ENCODE measurements at places on chromosomes 12 and 14.

- DNase-seq, result peak; percentile 69
Measured at GRCh38 chr12:43151441-43151981, 400.5 kb downstream of the ADAMTS20 start.

- no peak for DNase-seq
Measured at GRCh38 chr12:52618216-52618615, at the start of gene KRT73. KRT73 (minus strand) TSS chr12:52618559; CDS start chr12:52618524, 35 bp downstream.

DNA sequence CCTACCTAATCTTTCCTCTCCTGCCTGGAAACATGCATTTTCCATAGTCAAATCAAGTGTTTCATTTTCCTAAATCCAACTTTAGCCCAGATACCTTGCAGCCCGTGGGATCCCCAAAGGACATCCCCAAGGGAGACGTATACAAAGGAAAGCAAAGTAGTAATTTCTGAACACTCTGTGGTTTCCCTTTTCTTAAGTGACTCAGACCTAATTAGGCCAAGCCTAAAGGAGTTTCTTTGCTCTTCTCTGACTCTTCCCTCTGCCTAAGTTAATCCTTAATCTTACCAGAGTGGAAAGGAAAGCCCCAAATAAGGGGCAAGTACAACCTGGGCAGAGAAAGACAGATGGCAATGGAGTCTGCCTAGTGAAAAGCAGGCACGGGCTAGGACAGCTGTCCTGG is 250.3 kb downstream of the SPTSSA start:
- no peak for DNase-seq

DNA sequence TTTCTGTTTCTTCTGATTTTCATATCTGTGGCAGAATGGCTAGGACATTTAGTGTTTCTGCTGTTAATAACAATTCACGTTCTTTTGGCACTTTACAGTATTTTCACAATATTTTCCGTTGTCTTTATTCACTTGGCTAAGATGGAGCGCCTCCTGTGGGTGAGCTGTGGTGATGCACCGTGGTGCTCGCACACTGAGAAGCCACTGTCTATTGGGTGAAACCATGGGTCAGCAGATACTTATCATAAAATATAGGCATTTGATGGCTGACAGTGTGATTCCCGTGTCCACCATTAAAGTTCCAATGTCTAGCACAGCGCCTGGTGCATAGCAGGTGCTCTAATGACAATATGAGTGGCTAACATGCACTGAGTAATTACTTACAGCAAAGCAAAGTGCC is 141.8 kb downstream of the VRK1 start:
- DNase-seq, result no peak

GRCh38 chr12:49636979-49637755 is 13.8 kb downstream of the PRPF40B start:
- peak; percentile 67 for DNase-seq

DNA sequence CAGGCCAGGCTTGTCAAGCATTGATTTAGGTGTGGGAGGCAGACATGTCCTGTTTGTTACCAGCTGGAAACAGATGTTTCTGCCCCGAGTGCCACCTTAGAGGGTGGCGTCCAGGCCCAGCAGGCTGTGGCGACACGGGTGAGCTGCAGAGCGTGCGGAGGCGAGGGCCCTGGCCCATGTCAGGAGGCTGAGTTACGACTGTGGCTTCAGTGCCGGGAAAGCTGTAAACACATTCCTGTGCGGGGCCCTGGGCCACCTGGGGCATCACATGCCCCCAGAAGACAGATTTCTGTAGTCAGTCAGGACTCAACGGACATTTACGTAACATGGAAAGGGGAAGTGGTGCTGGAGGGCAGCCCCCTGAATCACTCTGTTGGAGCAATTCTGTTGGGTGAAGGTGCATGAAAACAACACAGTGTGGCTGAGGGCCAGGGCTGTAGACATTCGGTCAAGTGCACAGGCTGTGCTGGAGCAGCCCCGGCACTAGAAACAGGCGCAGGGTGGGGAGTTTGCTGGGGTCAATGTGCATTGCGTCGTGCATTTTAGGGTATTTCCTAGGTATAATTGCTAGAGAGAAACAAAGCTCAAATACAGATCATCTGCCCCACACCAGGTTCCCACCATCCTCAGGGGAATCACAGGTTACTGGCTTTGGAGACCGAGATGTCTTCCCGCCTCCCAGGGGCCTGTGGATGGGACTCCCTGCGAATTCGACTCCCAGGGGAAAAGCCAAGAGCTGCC is 291.8 kb downstream of the TMEM121 start:
- DNase-seq, result no peak

- no peak for DNase-seq
Measured at GRCh38 chr12:121224591-121224990, 14.7 kb downstream of the P2RX4 start.

DNA sequence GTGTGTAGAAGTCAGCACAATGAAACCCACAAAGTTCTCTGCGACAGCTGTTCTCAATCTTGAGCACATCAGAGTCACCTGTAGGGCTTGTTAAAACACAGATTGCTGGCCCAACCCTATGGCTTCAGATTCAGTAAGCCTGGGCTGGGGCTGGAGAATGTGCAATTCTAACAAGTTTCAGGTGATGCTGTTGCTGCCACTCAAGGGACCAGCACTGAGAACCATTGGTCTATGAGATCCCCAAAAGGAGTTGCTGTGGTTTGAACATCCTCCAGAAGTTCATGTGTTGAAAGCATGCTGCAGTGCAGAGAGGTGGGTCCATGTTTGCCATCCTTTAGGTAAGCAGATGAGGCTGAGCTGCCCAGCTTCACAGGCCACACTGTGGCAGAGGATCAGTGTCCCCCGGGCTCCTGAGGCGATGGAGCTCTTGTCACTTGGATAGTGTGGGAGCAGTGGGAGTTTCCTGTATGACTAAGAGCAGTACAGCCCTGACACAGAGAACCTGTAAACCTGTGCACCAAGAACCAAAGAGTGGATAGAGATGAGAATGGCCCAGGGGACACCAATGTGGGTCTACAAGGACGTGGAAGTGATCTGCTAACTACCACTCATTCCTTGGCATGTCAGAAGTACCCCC is 8.0 kb upstream of the RTRAF start:
- DNase-seq, result no peak

DNA sequence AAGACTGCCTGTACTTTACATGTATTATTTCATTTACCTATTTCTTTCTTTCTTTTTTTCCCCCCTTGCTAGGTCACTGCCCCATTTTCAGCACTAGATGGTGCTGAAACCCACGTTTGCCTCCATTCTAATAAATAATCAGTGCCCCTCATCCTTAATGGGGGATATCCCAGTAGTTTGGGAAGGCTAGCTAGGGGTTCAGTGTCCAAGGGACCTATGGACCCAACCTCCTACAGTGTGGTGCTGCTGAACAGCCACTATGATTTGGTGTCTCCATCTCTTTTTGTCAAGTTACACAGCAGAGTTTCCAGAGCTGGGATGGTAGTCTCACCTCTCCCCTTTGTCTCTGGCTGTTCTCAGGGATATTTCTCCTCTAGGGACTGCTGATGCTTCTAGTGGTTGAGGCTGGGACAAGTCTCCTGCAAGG is 6.5 kb upstream of the HCFC2 start:
- no peak for DNase-seq

GRCh38 chr14:94129758-94130414 is 482 bp upstream of the IFI27L2 start:
- peak; percentile 41 for DNase-seq

DNA sequence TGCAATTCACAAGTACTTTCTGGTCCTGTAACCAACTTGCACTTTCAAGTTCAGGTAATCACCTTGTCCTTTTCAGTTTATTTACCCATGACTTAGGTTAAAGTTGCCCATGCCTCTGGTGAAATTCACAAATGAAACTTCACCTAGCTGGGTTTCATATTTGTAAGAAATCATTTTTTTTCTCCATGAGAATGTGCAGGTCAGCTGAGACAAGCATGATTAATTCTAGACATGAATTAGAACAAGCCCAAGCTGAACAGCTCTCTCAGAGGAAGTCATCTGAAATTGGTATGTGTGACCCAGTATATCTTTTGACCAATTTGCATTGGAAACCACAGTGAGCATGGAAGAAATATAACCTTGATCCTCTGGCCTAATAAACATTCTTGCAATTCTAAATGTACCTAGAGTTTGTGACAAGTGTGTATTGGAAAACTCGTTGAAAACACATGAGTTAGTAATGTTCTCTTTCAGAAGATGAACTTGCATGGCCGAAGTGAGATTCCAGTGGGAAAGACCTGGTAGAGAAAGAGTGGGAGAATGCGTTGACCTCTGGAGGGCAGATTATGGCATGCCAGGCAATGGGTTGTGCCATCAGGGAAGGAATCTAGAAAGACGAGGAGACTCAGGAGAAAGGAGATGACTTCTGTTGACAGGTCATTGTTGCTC is 486.5 kb downstream of the ZFP36L1 start:
- no peak for DNase-seq

GRCh38 chr12:51784688-51785087 is 63.8 kb downstream of the FIGNL2 start:
- no peak for DNase-seq

- DNase-seq, result no peak
Measured at GRCh38 chr14:65937079-65937959, 524.8 kb downstream of the FUT8 start.

DNA sequence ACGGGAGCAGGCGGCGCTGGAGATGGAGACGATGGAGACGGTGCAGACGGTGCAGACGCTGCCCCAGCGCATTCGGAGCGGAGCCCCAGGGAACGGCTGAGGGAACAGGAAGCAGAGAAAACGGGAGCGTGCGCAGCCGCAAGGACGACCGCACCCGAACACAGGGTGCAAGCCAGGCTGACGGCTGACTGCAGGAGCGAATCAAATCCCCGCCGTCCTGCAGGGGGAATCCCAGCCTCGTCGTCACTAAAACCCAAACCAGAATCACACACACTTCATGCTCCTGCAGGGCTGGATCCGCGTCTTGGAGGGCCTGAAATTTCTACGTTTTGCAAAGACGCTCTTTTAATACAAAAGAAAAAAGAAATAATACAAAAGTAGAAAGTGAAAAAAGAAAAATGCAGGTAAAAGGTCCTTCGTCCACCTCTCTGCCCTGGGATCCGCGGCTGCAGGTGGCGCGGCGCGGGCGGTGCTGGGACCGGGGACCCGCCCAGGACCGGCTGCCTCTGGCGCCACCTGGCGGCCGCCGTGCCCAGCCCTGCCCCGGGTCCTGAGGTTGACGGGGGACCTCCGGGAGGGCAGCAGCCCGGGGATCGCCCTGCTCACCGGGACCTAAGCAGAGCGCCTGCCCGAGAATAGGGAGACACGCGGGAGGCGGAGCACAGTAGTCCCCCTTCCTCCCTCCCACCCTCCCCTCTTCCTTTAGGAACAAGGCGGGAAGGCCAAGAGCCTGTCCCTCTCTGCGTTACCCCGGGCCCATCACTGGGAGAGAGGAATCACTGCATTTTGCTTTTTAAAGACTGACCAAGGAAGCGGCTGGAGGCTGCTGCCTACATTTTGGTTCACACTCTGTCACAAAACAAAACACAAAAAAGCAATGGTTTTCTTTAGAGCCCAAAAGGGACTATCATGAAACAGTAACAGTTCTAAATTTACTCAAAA is 20.1 kb downstream of the STX2 start:
- DNase-seq, result no peak

Data from AG10803 (cell line).